NCI-H1092 (cell line): ENCODE measurements at places on chromosomes 3 and 15.

DNA sequence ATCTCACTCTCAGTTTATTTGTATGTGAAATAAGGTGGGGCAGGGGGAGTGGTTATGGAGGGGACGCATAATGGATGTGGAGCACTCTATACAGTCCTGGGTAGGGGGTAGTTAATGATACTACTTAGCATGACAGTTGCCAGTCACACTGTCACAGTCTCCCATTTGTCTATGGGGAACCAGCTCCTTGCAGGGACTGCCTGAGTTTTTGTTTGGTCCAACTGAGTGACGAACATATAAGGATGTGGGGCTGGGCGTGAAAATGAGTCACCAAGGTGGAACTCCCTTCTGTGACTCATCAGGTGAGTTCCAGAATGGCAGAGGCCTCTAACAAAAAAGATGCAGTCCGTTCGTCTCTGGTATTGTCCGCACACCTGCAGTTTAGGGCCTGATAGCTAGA is 235.3 kb upstream of the ST8SIA2 start:
- no peak for DNase-seq

GRCh38 chr15:64634027-64634426 is 141.4 kb downstream of the RBPMS2 start:
- no peak for DNase-seq

GRCh38 chr3:141240286-141240685 is 8.7 kb downstream of the PXYLP1 start:
- DNase-seq: no peak

GRCh38 chr3:53114011-53114400 is 16.2 kb downstream of the RFT1 start:
- peak; percentile 40 for DNase-seq

GRCh38 chr3:3798631-3799113 is 559 bp upstream of the LRRN1 start:
- DNase-seq: no peak

DNA sequence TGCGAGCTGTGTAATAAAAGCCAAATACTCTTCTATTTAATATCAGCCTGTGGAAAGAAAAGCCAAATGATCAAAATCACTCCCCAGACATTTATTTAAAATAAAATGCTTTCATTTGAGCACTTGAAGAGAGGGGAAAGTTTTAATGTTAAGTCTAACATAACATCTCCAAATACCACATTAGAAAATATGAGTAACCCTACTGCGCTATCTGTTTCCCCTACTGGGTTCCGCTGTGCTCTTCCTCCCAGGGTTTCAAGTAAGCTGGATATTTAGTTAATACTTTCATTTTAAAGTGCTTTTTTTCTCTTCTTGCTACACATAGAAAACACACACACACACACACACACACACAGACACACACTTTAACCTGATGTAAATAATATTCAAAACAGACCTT is 6.7 kb upstream of the VGLL4 start:
- DNase-seq: no peak

DNA sequence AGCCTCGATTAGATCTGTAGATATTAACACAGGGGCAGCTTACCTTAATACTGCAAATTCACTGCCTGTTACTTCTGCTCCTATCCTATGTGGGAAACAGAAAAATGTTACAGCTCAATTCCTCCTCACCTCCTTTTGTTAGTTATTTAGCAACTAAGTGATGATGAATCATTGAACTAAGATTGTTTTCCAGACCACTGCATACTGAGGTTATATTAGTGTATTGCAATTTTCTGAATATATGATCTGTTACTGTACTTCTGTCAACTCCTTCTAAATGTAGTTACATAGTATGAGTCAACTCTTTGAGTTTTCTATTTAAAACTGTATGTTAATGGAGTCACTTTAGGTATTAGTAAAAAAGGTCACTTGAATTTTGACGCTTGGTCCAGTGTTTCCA is 331.5 kb upstream of the SLCO3A1 start:
- no peak for DNase-seq

DNA sequence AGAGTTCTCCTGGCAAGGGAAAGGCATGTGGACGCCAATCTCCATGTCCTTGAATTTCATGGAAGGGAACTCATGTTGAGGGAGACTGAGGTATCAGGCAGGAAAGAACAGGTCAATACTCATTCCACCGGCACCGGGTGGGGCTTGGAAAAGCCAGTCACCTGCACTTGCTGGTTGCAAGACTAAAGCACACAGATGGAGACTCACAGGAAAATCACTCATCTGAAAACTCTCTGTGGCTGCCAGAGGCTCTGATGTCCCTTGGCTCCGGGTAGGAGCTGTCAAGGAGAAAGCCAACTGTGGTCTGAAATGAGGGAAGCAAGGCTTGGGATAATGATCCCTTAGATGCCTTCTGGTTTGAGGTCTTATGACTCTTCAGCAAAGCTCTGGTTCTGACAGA is 8.7 kb upstream of the CGNL1 start:
- no peak for DNase-seq

DNA sequence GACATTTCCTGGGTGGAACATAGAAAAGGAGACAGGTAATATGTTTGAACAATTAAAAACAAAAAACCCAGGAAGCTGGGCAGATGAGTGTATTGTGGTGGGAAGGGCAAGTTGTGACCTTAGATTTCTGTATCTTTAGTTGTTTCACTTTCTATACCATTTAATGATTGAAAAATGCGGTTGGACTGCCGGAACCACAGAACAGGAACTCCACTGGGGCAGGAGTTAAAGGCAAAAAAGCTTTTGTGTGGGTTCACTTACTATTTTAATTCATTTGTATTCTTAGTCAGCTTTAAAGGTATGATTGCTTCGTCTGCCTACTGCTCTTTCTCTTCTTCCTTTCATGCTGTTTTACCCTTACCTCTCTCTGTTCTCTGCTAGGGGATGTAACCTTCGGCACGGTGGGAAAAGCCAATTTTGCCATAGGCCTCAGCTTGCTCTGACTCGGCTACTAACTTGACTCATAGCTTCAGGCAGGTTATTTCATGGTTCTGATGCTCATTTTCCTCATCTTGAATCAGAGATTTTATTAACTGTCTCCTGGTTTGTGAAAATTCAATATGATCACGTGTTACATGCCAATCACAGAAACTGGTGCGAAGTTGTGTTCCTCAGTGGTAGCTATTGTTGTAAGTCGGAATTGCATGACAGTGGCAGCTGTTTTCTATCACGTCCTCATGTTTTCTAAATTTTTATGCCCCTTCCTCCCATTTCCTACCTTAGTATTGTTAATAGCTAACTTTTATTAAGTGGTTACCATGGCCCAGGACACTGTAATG is 1.6 kb upstream of the MCTP2 start:
- DNase-seq: no peak

DNA sequence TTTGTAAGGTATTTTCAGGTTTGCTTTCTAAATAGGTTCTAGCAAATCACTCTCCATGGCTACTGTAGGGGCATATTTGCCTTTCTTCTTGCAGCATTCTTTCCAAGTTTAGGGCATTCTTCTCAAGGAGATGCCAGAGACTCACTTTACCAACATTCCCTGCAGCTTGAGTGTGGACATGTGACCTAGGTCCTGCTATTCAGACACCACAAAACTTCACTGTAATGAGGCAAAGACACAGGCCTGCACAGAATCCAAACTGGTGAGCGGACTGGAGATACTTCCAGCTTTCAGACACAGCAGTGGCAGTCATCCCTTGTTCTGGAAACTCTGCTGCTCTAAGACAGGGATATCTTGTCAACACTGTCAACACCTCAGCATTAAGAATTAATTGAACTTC is 146.4 kb upstream of the PFN2 start:
- no peak for DNase-seq

DNA sequence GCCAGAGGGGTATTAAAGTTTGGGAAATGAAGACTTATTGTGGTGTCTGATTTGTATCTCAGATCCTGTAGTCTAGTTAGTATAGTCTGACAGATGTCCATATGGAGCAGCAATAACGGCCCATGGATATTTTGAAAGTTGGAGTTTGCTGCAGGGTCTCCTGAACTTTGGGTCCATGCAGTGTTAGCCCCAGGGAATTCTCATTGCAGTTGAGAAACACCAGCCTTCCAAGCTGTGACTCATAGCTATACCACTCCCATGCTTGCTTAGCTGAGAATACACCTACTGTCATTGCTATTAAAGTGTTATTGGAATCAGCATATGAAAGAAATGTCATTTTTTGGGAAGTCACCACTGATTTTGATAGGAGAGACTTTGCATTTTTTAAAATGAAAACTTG is 29.2 kb downstream of the TMOD2 start:
- DNase-seq: no peak

DNA sequence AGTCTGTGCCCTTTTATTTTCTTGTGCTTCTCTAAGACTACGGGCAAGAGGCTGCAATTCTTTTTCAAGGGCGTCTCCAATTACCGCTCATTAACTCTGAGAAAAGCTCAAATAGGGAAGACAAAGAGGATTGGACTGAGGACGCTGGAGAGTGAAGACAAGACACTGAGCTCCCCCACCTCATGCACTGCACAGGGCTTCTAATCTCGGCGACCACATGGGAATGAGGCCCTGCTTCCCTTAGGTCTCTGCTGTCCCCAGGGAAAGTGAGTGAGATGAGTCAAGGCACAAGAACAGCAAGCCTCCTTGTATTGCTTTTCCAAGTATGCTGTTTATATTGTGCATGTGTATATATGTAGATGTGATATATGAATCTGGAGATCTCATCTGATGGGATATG is 392.2 kb upstream of the CFAP20DC start:
- DNase-seq: no peak

- DNase-seq: no peak
These were observed 38.6 kb downstream of the ACSBG1 start for GRCh38 chr15:78195735-78196201.

- DNase-seq: peak; percentile 50
These were observed 7.4 kb upstream of the CCDC33 start for GRCh38 chr15:74228723-74229081.
